Activated T-cell treated with anti-CD3 and anti-CD28 coated beads, Interleukin-2, amount 50 U/mL, for 24 hours (primary cell): ENCODE measurements at places on chromosomes 6 and 20.

DNA sequence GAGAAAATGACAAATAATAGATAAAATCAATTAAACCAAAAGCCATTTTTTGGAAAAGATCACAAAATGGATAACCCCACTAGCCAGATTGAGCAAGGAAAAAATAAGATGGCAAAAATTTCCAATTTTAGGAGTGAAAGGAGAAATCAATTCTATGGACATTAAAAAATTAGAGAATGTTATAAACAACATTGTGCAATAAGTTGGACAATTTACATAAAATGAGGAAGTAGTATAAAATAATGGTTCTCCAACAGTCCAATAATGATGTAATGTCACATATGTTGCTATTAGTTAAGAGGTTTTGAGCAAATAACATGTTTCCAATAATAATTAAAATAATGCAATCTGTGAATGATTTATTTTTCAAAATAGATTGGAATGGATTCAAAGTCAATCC lies 3.1 kb upstream of the SNAP91 start:
- no peak for DNase-seq

GRCh38 chr6:142359271-142359960 lies 57.6 kb downstream of the ADGRG6 start:
- DNase-seq = no peak

- no peak for DNase-seq
Measured at GRCh38 chr6:106847116-106847515, 127.4 kb downstream of the CD24 start.

GRCh38 chr20:53660078-53660909 lies 66.7 kb upstream of the ZNF217 start:
- peak; percentile 69 for DNase-seq

DNA sequence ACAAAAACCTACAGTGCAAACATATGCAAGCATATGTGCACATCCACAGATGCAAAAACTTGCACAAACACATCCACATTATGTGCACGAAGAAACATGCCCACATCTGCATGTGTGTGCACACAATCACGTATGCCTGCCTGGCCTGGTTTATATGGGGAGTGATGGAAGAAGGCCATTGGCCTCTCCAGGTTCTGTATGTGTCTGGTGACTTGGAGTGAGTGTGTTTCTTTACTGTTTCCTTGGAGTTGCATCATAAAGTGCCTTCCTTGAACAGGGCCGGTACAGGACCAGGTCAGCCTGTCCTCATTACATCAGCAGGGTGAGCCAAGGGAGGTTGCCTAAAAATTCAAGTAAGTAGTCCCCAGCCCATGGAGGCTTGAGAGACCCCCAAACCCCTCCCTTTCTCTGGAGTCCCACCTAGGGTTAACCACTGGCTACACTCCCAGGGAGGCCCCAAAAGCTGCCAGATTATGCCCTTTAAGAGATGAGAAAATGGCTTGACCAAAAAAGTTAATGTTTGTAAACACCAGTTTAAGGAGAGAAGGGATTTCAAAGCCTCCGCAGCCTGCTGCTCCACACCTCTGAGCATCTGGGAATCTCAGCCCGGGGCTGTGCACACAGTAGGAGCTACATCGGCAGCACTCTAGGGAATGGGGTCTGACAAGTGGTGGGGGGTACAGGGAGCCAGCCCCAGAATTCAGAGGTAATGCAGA lies 140.8 kb downstream of the VEGFA start:
- DNase-seq = no peak

GRCh38 chr6:136655239-136656014 lies 105.2 kb upstream of the MAP7 start:
- DNase-seq = no peak

GRCh38 chr20:20432618-20433286 lies 64.8 kb downstream of the INSM1 start:
- DNase-seq = no peak

- DNase-seq = no peak
Measured at GRCh38 chr20:6595704-6596103, 171.8 kb upstream of the BMP2 start.

DNA sequence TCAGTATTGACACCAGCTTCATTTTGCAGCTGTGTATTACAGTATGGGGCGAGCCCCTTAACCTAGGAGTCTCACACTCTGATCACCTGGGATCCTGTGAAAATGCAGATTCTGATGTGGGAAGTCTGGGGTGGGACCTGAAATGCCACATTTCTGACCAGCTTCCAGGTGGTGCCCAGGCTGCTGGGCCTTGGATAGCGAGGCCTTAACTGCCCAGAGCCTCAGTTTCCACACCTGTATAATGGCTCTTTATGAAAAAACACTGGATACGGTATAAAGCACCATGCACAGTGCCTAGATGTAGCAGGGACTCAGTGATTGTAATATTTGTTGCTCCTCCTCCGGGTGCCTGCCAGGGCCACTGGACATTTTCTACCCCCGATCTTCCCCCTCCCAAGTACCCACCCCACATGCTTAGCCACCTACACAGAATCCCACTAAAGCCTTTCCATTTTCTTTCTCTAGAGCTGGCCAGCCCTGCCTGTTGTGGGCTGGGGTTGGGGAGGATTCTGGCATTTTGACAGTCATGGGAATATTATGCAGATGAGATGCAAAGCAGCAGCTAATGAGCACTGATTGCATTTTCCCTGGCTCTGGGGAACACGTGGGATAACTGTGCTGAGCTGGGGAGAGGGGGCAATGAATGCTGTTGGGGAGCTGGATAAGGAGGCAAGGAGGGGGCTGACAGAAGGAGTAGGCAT lies 44.8 kb downstream of the SPDEF start:
- DNase-seq = no peak

GRCh38 chr6:14110001-14110818 lies 7.4 kb upstream of the CD83 start:
- peak; percentile 47 for DNase-seq

DNA sequence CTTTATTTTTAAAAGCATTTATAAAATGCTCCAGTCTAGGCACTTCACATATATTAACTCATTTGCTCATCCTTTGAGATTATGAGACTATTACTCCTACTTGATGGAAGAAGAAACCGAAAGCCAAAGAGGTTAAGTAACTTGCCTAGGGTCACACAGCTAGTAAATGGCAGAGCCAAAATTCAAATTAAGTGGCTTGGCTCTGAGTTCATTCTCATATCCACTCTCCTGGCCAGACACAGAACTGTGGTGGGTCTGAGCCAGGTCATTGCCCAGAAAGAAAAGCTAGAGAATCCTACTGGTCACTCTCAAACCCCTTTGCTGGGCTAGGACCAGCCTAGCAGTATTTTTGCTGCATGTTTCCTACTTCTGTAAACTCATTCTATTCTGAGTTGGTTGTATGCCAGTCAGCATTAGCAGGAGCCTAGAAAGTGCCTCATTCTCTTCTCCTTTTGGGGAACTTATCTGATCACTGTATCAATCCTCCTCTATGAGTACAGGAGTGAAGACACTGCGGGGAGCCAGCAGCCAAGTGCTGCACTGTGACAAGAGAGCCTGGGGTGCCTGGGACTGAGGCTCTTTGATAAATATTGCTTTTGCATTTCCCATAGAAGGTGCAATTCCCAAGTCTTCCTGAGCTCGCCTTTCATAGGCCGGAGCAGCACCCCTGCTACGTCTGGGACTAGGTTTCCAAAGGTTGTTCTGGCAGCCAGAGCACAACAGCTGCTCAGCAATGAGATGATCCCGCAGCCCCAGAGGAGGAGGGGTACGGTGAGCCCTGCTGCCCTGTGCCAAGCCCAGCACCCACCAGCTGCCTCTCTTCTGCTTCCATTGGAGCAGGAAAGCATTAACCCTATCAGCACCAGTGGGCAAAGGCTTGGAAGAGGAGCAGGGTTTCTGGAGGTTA lies 728.3 kb downstream of the MAFB start:
- DNase-seq = no peak

- no peak for DNase-seq
Measured at GRCh38 chr20:830011-830521, 3.4 kb upstream of the FAM110A start.

DNA sequence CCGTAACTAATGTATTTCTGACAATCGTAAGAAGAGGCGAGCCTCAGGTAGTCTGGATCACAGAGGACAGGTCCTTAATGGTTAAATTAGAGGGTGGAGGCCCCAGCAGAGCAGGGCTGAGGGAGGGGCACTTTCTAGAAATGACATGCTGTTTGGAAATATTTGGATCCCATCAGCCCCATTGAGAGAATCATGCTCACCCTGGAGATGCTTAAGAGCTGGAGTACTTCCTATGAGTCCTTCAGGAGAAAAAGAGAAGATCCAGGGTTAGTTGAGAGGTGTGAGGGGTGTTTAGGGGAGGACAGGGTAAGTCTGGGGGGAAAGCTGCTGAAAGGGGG lies 123.0 kb downstream of the TCP11 start:
- no peak for DNase-seq

DNA sequence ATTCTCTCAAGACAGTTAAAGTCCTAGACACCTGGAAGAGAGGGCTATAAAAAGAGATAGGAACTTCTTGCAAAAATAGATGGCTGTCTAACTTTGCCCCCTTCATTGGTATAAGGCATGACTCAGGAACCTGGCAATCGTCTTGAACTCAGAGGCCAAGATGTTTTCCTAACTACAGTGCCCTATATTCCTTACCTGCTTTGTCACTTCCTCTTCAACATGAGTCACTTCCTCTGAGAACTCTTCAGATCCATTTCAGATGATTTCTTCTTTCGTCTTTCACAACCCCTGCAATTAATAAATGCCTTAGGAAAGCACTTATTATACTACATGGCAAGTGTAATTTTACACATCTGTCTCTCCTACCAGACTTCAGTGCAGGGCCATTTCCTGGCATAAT lies 83.5 kb downstream of the HAO1 start:
- no peak for DNase-seq
